ENCODE measurements at places on chromosomes 11 and 22.

GRCh38 chr11:129458756-129459535 is 83.3 kb downstream of the BARX2 start:
- DNase-seq: no peak

GRCh38 chr11:1728931-1729691 is 21.3 kb downstream of the IFITM10 start:
- DNase-seq: peak; percentile 35

DNA sequence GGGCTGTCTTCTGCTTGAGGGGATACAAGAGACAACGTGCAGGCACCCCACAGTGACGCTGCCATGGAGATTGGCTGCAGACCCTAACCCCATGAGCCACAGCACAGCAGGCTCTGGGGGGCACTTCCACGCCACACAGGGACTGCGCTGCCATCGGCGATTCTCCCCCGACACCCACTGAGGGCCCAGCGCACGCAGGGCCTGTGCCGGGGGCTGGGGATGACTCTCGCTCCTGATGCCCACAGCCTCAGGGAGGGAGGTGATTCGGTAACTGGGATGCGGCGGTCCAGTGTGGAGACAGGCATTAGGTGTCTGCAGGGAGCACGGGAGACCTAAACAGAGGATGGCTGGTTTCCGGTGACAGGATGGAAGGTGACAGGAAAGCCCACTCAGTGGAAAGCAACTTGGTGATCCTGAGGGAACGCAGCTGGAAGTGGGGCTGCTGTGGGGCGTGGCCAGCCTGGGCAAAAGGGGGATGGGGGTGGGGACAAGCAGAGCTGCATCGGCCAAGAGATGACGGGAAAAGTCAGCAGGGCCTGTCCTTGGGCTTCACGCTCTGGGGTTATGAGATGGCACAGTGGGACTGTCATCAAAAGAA is 37.7 kb downstream of the EFCAB6 start:
- no peak for DNase-seq

DNA sequence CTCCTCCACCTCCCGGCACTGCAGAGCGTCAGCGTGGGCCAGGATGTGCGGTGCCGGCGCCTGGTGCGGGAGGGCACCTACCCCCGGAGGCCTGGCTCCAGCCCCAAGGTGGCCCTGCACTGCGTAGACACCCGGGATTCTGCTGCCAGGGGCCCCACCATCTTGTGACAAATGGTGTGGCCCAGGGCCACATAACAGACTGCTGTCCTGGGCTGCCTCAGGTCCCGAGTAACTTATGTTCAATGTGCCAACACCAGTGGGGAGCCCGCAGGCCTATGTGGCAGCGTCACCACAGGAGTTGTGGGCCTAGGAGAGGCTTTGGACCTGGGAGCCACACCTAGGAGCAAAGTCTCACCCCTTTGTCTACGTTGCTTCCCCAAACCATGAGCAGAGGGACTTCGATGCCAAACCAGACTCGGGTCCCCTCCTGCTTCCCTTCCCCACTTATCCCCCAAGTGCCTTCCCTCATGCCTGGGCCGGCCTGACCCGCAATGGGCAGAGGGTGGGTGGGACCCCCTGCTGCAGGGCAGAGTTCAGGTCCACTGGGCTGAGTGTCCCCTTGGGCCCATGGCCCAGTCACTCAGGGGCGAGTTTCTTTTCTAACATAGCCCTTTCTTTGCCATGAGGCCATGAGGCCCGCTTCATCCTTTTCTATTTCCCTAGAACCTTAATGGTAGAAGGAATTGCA is 13.5 kb downstream of the TSKU start:
- no peak for DNase-seq

- DNase-seq: no peak
Measured at GRCh38 chr11:112506852-112507251, 246.2 kb upstream of the PLET1 start.

GRCh38 chr22:28435982-28436381 is 243.7 kb downstream of the TTC28 start:
- no peak for DNase-seq

DNA sequence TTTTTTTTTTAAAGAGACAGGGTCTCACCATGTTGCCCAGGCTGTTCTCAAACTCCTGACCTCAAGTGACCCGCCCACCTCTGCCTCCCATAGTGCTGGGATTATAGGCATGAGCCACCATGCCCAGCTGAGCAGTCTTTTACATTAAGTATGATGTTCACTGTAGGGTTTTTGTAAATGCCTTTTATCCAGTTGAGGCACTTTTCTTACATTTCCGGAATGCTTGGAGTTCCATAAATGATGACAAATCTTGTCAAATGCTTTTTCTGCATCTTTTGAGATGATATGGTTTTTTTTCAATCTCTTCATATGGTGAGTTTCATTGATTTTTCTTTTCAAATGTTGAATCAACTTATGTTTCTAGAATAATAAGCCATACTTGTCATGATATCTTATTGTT is 29.4 kb upstream of the CTTN start:
- DNase-seq: no peak

DNA sequence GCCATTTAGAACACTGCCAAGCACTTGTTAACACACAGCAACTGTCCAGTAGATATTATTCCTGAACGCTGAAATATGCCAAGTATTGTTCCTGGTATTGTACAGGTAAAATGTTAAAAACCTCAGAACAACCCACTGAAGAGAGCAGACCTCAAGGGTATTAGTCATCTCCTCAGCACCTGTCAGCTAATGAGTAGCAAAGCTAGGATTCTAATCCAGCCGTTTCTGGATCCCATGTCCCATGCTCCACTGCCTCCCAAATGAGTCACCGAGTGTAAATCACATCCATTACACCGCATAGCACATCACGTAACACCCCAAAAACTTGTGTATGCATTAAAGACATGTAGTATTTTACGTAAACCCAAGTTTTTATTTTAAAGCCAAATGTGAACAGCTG is 705.4 kb upstream of the TENM4 start:
- no peak for DNase-seq

Measured in immature natural killer cell (primary cell).